Kidney glomerular epithelial cell (primary cell): ENCODE measurements at places on chromosomes 11 and 22.

DNA sequence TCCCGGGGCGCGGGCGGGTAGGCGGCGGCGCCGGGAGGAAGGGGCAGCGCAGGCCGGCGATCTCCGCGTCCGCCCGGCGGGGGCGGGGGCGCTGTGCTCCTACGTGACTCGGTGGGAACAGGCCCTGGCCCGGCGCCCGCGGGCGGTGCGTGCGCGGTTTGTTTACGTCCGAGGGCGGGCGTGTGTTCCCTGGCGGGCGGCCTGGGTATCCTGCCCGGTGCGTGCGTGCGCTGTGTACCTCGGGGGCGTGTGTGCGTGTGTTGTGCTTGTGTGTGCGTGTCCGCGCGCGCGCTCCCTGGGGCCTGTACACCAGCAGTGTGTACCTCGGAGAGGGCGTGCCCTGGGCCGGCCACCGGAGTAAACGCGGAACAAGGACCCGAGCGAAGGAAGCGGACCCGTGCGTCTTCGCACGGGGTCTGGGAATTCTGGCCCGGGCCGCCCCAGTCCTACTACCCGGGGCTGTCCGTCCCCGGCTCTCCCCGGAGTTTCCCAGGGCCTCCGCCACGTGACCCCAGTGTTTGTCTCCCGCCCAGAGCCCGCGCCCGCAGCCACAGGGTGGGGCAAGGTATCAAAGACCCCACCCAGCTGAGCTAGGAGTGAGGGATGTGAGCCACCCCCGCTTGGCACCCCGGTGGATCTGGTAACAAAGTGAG, 769 bp downstream of the MAFF start:
- DNase-seq: no peak

DNA sequence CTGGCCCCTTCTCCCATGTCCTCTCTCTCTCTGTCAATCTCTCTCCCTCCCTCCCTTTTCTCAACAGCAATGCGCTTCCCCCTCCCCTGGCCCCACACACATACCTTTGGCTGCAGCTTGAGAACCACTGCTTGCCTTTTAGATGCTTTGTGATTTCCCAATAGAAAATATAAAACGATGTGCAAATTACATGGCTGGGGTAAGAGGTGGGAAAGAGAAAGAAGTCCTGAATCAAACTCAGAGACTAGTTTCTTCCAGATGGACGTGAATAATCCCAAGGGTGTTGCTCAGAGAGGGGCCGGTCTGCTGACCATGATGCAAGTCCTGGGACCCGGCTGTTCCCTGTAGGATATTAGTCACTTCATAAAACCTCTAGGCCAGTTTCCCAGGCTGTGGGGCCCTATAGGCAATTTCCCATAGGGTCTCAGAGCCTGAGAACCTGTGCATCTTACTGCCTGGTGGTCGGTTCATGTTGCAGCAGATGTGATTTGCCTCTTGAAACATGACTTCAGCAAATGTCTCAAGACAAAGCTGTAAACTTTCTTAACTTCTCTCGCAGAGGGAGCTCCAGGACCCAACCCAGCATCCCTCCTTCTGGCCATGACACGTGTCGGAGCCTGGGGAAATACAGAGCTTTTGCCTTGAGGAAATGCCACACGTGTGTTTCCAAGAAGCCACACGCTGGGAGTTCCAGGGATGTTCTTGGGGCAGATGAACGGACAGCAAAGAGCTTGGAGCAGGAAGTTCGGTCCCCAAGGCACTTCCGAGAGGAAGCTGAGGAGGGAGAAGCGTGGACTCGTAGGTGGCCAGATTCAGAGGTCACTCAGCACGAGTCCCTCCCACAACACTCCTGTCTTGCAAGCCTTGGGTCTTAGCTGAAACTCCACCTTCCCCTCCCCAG, 34.5 kb upstream of the ETS1 start:
- DNase-seq: no peak

DNA sequence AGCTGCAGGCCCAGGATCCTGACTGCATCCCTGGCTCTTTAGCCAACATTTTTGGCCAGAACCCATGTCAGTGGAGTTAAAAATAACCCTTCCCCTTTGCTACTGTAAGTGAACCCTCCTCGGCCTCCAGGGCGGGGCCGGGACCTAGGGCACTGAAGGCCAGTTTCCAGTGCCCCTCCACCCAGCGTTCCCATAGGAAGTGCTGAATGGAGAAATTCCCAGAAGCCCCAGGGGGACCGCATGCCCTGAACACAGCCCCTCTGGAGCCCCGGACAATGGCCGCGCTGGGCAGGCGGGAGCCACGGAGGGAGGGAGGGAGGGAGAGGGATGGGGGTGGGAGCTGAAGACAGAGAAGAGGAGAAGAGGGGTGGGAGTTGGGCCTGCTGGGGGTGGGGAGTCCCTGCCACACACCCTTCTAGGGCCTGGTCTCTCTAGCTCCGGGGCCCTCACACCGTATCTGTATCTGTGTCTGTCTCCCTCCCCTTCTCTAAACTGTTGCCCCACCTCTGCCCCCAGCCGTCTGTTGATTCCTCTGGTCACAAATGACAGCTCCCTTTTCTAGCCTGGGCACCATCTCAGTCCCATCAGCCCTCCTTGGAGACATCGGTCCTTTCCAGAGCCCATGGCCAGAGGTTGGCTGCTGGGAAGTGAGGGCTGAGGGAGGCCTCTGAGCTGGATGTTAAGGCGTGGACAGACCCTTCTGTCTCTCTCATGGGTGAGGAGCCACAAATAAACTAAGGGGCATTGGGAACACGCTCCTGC, 10.9 kb downstream of the PDGFB start:
- DNase-seq: no peak

GRCh38 chr11:106427736-106428135, 350.3 kb downstream of the AASDHPPT start:
- no peak for DNase-seq

GRCh38 chr11:63670433-63671321, 499 bp downstream of the ATL3 start:
- DNase-seq: peak; percentile 50

- no peak for DNase-seq
Measured at GRCh38 chr22:41223535-41223934, 17.2 kb downstream of the CHADL start.

GRCh38 chr22:47515384-47516125, 753.1 kb downstream of the TBC1D22A start:
- DNase-seq: no peak

DNA sequence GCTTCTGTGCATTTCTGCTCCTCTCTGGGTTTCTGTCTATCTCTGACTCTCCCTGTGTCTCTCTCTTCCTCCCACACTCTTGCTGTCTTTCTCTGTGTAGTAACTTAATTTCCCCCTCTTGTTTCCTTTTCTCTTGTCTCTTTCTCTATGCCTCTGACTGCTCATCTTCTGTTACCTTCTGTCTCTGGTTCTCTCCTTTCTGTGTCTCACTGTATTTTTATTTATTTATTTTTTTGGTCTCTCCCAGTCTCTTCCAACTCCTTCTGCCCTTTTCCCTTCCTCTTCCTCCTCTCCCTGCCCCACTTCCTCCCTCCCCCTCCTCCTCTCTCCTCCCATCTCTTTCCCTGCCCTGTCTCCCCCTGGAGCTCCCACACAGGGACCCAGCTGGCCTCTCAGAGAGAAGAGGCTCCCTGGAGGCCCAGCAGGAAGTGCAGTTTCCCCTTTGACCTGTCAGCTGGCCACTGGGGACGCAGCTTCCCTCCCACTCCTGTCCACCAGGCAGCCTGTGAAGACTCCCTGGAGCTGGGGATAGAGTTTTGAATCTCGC, 38.3 kb upstream of the MYH9 start:
- DNase-seq: no peak
